ENCODE measurements at places on chromosomes 6 and 20.
A peak's percentile ranks its signal among the peaks of the same experiment; 100 is the strongest.

GRCh38 chr6:137949686-137950390 lies 82.8 kb downstream of the TNFAIP3 start:
- DNase-seq, result peak; percentile 54

- no peak for DNase-seq
These were observed 459.2 kb upstream of the RUNX2 start for GRCh38 chr6:44868910-44869309.

- DNase-seq, result no peak
These were observed 16.0 kb downstream of the WDR27 start for GRCh38 chr6:169685860-169686259.

DNA sequence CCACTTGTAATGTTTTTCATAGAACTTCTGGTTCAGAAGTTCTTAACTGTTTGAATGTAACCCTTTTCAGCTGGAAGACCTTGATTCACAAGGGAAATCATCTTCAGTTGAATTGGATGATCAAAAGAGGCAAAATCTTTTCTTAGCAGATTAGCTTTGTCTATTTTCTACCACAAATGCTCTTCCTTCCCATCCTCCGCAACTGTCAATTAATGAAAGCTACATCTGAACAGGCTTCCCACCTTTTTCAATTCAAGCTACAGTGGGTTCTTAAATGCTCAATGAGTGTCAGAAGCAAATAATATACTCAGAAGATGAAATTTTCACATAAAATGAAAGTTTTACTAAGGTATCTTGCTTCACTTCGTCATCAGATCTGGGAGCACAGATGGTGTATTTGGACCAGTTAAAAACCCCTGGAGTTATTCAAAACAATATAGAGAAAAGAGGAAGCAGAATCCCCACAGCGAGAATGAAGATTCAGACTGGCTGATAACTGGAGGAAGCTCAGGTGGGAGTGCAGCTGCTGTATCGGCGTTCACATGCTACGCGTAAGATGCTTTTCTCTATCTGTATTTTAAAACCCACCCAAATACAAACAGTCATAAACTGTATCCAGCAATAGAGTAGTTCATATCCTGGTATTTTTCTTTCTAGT lies 19.4 kb downstream of the QRSL1 start:
- DNase-seq, result no peak

GRCh38 chr6:169985121-169986015 lies 233.9 kb downstream of the ERMARD start:
- DNase-seq, result no peak

- peak; percentile 29 for DNase-seq
These were observed 22.2 kb downstream of the TNXB start for GRCh38 chr6:32086661-32087573.

Data from activated naive CD4-positive, alpha-beta T cell treated with anti-CD3 and anti-CD28 coated beads for 36 hours (primary cell).